Esophagus squamous epithelium (tissue), 5 donors: ENCODE measurements at places on chromosomes 1 and 21.

DNA sequence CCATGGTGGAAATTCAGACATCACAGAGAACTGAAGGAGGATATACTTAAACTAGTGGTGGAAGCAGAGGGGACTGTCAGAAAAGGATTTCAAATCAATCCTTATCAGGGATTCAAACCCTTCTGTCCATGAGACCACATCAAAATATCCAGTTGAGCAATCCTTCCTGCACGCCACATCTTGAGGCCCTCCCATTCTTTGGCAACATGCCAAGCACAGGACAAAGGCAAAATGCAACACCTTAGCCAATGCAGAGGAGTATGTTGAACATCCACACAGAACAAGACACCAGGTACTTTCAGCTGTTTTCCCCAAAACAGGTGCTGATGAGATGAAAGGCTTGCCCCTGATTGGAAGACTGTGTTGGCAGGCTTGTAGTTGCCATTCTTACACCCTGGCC lies 81.8 kb upstream of the PLXNA2 start:
- DNase-seq = no peak

DNA sequence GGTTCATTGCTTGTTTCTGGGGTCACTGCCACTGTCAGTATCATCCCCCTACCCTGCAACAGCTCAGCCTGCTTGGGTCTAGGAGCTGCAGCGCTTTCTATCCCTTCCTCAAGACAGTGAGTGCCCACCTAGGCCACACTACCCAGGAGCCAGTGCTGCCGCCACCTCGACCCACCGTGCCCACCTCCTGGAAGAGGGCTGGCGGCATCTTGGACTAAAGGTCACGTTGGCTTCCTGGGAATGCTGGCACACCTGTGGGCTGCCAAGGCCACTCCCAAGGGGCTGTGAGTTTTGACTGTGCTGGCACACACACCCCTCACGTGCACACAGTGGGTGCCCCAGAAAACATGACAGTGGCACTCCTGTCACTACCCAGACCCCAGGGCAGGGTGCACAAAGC lies 22.1 kb downstream of the CRYAA start:
- DNase-seq = no peak

DNA sequence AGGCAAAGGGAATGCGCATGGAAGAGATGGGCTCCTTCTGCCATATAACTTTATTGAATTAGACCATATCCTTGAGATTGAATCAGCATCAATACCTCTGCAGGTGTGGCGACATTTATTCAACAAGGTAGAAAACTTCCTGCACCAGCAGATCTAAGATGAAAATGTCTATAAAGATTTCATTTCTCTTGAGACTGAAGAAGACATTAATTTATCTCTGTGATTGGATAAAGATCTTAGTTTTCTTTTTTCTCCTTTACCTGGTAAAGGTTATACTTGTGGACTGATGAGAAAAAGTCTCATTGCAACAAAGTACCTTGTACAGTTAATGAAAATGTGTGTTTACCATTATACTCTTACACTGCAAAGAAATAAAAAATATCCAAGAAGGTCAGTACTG lies at the start of gene OR2T8:
Gene OR2T8 (plus strand): TSS at position 301 of the 400 bp plus-strand sequence. CDS start 766 bp downstream, outside the sequence.
- no peak for DNase-seq

DNA sequence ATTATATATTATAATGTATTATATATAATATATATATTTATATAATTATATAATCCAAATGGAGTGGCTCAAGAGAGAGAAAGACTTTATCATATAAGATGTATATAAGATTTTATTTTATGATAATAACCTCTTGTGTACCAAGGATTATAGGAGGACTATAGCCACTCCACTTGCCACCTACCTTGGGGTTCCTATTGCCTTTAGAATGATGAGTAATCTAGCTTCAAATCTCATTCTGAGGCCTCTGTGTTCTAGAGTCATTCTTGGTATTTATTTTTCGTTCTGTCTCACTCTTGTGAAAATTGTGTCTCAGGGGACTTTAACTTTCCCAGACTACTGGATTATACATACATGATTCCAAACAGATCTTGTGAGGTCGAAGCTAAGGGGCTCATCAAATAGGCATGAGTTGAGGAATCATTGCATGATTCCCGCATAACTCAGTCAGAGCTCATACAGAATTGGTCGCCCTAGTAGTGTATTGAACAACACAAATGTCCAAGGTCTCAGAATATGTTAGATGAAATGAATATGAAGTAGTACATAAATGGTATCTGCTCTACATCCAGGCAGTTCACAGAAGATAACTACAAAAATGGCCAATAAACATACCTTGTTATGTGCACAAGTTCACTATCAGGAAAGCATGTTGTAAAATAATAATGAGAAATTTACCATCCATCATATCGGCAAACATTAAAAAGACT lies 159.5 kb upstream of the RNPC3 start:
- no peak for DNase-seq

- DNase-seq = no peak
Observed at GRCh38 chr1:107862064-107862463, 102.9 kb downstream of the VAV3 start.

- no peak for DNase-seq
Observed at GRCh38 chr1:158644449-158644848, 39.4 kb downstream of the OR10Z1 start.

GRCh38 chr1:115184260-115184950 lies 95.1 kb upstream of the TSPAN2 start:
- DNase-seq = no peak

DNA sequence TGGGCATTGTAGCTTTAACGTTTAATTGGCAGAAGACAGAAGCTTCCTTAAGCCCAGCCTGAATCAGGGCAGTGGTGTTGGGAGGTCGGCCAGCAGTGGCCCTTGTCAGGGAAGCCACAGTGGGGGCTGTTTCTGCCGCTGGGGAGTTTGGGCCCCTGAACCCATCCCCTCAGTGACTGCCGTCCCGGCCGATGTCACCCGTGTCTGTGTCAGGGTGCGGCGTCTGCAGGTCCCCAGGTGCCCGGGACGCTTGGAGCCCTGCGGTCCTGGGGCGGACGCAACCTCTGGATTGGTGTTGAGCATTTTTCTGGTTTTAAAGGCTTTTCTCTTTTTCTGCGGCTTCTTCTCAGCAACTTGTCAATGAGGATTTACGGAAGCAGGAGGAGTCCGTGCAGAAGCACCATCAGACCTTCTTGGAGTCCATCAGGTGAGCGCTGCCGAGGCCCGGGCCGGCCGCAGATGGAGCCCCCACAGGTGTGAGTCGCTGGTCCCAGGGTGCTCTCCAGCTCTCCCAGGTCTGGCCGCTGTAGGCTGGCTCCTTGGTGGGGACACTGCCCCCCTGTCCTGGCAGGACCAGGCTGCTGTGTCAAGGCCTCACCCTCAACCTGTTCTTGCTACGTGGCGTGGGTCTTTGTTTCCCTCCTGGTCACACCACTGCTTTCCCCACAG lies 2.3 kb downstream of the ATAD3C start:
- no peak for DNase-seq

DNA sequence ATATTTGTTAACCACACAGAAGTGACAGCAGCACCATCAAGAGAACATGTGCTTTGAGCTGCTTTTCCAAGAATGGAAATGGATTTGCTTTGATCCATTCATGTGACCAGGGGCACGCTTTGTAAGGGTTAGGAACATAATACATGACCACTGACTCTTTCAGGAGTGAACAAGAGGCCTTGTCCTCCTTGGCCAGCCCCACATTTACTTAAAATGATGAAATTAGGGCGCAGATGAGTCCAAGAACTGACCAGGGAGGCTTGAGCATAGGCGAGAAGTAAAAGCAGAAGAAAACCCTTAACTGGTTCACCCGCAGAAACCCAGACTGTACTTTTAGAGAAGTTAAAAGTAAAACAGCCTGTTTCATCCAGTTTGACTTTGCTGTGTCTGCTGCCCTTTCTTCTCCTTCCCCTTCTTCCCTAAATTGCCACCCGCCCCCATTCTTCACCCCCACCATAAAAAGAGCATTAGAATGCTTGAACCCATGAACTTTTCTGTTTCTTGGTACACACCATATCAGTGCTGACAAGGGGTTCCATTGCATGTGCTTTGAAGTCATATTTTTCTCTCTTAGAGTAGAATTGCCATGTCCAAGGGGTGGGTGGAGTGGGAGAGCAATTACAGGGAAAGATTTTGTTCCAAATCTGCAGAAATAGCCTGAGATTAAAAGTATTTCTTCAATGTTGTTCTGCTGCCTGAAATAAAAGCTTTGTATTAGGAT lies 2.6 kb upstream of the GLUL start:
- no peak for DNase-seq

- DNase-seq = no peak
Observed at GRCh38 chr1:170133766-170134495, 11.8 kb upstream of the NTMT2 start.

GRCh38 chr1:66436378-66437135 lies 97.4 kb upstream of the SGIP1 start:
- DNase-seq = no peak

- no peak for DNase-seq
Observed at GRCh38 chr1:59186656-59187055, 110.2 kb upstream of the FGGY start.

- DNase-seq = no peak
Observed at GRCh38 chr1:91778964-91779363, 107.0 kb downstream of the TGFBR3 start.

GRCh38 chr1:223233410-223234169 lies 90.5 kb upstream of the TLR5 start:
- DNase-seq = no peak
